ENCODE measurements at places on chromosomes 7 and 10. TPM values are rescaled to one million over a fixed set of nuclear protein-coding genes. Genes with fewer than 3 reads are reported as not detected.
A peak's percentile ranks its signal among the peaks of the same experiment; 100 is the strongest.

DNA sequence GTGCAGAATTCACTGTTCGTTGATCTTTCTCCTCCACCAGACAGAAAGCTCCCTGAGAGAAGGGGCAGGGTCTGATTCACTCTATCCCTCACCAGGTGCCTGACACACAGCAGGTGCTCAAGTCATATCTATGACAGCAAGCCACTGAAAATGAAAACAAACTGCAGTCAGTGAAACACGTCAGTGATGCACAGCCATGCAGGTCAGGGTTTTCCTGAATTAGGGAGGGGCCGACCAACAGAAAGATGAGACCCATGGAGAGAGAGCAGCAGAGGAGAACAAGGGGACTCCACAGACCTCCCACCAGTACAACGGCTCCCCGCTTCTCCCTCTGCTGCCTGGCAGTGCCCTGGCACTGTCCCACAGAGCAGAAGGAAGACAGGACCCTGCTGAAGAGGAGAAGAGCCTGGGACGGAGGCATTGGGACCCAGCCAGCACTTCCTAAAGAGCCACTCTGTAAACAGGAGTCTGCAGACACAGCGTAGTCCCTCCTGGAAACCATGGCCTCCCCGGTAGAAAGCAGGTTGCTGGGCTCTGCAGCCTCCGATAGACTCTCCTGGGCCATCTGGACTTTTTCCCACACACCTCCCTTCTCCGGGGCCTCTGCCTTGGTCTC is 50.3 kb downstream of the FAM53B start:
- DNase-seq: no peak

DNA sequence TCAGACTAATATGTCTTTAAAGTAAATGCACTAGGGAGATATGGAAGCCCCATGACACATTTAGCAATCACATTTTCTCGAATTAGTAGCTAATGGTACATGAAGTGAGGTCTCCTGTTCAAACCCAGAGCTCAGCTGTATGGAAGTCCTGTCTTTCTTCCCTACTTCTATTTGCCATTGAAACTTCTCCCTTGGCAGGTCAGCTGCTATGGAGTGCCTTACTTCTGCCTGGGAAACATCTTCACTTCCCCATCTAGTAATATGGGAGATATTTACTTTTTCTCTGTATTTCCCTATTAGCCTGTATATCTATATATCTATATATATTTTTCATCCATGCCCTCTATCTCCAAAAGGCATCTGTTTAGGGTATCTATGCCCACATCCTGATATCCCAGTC is 225.3 kb upstream of the INHBA start:
- DNase-seq: no peak

DNA sequence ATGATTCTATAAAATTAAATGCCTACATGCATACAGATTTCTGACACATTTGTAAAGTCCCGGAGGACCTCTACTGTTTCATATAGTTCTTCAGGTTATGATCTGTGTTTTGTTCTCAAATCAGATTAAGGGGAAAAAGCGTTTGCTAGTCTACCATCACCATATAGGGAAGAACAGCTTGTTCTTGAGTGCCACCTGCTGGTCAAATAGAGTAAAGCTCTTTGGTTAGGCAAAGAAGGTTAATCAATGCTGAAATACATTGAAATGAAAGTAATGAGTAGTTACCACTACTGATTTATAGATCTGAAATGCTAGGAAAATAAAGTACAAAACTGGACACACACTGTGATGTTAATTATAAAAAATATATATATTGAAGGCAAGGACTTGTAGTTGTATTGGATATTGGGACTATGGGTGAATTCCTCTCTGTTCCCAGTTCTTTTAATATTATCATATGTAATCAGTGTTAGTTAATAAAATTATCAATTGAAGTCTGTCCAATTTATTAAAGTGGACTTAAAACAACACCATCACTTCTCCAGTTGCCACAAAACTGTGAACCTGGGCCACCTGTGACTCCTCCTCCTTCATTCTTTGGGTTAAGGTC is 72.6 kb upstream of the PDLIM1 start:
- no peak for DNase-seq

- no peak for DNase-seq
Observed at GRCh38 chr10:75293446-75293820, 57.7 kb upstream of the COMTD1 start.

GRCh38 chr7:30155481-30155880 is 20.7 kb downstream of the MTURN start:
- DNase-seq: no peak

DNA sequence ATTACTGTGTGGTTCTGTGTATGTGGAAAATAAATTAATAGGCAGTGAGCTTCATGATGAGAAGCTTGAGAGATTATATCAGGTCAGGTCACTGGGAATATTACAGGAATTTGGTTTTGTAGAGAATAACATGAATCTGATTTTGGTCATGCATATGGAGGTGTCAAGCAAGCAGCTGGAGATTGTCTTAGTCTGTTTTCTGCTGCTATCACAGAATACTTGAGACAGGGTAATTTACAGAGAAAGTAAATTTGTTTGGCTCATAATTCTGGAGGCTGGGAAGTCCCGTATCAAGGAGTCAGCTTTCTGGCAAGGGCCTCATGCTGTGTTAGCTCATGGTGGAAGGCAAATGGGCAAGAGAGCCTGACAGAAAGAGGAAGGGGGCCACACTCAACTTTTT is 120.7 kb upstream of the FAM3C start:
- no peak for DNase-seq

- DNase-seq: no peak
Observed at GRCh38 chr10:79029478-79030390, 39.0 kb upstream of the ZMIZ1 start.

GRCh38 chr10:31467791-31468535 is 148.9 kb downstream of the ZEB1 start:
- DNase-seq: peak; percentile 61

DNA sequence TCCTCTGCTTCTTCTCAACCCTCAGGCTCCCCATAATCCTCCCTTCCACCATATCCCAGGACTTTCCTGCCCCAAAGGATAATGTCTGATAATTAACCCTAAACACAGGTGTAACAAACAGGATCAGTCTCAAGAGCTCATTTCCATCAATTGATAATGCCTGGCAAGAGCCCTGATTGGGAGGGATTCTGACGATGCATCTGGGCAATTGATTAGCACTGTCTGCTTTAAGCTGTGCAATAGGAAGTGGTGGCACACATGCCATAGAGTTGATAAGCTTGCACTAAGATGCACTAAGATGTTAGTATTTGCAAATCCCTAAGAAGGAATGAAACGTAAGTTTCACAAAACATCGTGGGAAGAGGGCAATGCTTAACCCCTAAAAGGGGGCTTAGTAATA is 27.4 kb upstream of the EGR2 start:
- no peak for DNase-seq

GRCh38 chr7:144997512-144997911 is 161.7 kb upstream of the TPK1 start:
- DNase-seq: no peak

DNA sequence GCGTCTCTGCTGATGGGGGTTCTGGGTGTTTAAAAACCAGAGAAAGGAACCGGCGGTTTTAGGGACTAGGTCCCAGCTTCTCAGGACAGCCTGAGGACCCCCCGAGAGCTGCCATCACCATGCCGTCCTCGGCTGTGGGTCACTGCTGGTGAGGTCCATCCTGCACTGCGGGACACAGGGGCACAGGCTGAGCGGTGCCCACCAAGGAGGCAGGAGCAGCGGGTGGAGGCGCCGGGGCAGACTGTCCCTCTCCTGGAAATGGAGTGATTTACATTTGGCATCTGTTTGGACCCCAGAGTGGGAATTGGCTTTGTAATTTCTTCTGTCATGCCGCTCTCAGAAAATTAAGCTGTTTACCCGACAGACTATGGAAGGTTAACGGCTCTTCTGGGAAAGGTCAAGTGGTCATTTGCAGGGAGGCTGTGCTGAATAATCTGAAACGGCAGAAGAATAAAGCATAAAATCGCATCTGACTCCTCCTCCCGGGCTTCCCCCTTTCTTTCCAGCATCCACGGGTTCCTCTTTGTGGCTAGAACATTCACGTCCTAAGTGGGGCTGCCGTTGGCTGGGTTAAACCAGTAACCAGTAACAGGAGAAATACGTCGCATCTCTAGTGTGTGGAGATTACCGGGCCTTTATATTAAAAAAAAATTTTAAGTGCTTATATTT is 31.7 kb downstream of the LHPP start:
- no peak for DNase-seq

- DNase-seq: no peak
Observed at GRCh38 chr10:112227331-112227987, 43.9 kb upstream of the GPAM start.

DNA sequence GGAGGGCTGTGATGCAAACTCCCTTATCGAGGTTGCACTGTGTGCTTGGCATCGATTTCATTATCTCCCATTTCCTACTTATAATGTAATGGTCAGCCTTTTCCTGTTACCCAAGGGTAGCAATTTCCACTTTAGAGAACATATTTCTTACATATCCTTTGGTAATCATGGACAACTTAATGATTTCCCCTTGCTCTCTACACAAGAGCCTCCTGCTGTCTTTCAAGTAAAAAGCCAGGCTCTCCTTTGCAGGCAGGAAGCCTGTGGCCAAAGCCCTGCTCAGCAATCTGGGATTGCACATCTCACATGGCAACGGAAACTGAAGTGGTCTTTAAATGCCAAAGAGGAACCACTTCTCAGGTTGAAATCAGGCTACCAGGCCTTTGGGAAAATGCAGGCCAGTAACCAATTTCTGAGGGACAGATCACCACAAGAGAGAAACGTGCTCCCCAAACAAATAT is 86.7 kb upstream of the IKZF1 start:
- no peak for DNase-seq

DNA sequence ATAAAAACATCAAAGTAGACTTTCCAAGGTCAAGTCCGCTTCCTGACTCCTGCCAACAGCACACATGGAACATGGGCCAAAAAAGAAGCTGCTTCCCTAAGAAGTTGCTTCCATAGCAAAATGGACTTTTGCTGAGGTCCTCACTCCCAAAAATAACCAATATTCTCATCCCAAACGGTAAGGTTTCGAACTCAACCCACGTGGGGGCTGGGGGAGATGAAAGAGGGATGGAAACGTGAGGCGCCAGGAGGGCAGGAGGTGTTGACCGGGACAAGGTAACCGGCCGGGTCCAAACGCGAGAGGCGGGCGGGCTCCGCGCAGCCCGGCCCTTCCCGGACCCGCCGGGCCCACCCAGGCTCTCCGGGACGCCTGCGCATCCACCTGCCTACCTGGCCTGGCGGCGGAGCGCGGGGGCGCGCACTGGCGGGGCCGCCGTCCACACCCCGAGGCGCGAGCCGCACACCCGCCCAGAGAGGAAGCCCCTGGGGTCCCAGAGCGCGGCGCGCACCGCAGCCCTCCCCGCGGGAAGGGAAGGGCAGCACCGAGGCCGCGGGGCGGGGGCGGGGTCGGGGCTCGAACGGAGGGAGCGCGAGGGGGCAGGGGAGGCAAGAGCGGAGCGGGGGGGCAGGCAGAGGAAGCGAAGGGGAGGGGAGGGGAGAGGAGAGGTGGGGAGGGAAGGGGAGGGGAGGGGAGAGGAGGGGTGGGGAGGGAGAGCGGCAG is 742 bp downstream of the LMBR1 start:
- peak; percentile 76 for DNase-seq

DNA sequence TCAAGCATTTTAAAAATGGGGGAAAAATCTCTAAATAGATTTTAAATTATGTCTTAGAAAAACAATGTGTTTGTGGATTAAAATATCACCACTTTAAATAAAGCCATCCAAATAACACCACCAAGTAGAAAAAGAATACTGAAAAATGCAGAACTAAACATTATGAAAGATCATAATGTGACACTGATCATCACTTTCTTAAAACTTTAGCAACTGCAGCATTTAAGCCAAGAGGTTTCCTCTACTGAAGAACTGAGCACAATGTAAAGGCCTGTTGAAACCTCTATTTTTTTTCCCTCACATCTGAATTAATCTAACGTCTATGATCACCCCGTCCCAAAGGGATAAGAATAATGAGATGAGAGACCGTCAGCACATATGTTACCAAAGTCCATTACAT is 18.6 kb downstream of the MINDY3 start:
- DNase-seq: no peak

- DNase-seq: no peak
Observed at GRCh38 chr7:46725838-46726237, 804.8 kb upstream of the IGFBP3 start.

DNA sequence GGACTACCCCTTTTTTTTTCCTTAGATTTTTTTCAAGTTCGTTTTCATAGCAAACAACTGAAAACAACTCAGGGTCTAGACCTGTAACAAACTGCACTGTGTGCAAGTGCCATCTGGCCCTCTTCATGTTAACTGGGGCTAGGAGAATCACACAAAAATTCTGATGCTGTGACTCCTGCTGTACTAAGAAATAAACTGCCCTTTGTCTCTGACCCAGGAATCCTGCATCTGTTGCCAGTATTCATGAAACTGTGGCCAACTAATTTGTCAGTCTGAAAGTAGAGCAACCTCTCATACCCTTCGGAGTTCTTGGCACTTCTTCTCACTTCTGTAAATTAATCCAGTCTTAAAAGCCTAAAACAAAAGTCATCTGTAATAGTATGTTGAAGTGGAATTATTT is 218.4 kb upstream of the PCDH15 start:
- DNase-seq: no peak

DNA sequence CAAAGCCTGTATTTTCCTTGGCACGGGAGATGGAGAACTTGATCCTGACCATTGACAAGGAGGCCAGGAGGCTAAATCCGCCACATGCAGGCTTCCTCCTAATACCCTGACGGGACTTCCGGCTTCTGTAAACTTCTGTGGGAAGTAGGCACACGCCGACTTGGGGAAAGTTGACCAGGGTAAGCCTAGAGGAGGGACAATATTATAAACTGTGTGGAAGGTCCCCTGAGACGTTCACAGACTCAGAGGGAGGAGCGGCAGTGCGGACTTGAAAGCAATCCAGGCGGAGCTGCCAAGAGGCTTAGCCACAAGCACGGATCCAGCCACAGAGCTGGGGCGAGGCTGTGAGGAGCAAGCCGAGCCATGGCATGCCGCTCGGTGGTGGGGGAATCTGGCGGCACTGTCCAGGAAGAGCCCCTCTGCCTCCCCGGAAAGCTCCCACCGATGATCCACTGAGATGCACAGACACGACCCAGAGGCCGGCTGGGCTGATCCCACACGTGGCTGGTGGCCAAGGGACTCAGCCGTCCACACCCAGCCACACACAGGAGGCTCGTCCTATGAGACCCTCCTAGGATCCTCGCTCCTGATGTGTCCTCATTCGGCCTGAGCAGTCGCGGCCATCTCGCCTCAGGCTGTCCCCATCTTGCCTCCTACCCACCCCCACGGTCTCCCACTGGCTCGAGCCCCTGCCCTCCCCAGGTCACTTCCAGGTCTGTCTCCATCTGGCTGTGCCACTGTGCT is 40.0 kb upstream of the INSIG1 start:
- DNase-seq: no peak

DNA sequence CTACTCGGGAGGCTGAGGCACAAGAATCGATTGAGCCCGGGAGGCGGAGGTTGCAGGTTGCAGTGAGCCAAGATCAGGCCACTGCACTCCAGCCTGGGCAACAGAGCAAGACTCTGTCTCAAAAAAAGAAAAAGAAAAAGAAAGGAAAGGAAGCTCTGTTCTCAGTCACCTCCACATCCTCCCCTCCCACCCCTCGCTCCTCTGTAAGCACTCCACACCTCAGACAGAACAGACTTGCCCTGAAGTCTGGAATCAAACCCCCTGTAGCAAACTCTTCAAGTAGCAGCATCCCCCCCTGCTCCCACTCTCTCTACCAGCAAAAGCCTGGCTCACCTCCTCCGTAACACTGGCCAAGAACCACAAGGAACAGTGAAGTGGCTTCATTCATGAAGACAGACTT is 66.7 kb downstream of the PARD3 start:
- no peak for DNase-seq

The AGAP6 gene
- total RNA-seq: 16.8 TPM

The PRF1 gene
- total RNA-seq: 0.11 TPM

The TMEM176B gene
- 1.6 TPM for total RNA-seq

The SLC16A12 gene
- total RNA-seq: 10.9 TPM

The SLC13A1 gene
- total RNA-seq: not detected

The ASIC3 gene
- total RNA-seq: 5.5 TPM

The TRPV5 gene
- total RNA-seq: not detected

The NRF1 gene
- 16.4 TPM for total RNA-seq
